ENCODE measurements at places on chromosomes 6 and 20.

- no peak for DNase-seq
Measured at GRCh38 chr6:138691595-138692057, 81.9 kb upstream of the CCDC28A start.

DNA sequence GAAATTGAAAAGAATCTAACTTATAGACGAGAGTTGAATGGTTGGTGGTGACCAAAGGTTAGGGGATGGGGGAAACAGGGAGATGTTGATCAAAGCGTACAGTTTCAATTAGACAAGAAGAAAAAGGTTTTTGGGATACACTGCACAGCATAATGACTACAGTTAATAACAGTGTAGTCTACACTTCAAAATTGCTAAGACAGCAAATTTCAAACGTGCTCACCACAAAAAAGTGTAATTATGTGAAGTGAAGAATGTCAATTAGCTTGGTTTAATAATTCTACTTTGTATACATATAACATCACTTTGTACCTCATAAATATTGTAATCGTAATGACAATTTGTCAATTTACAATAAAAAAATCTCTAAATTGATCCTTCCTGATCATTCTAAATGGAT is 267.5 kb downstream of the RNGTT start:
- no peak for DNase-seq

DNA sequence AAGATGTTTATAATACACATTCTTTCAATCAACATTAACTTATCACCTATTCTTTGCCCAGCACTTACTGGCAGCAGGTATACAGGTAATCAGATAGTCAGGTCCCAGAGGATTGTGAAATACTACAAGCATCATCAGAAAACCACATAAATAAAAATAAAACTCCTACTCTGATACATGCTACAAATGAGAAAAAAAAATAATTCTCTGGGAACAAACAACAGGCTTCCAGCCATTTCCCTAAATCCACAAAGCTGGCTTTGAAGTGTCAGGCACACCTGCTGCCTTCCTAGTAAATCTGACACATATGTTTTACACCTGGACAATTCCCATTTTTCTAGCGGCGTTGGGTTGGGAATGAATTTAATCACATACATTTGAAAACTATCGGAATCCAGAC is 384.5 kb upstream of the CDH4 start:
- DNase-seq = no peak

DNA sequence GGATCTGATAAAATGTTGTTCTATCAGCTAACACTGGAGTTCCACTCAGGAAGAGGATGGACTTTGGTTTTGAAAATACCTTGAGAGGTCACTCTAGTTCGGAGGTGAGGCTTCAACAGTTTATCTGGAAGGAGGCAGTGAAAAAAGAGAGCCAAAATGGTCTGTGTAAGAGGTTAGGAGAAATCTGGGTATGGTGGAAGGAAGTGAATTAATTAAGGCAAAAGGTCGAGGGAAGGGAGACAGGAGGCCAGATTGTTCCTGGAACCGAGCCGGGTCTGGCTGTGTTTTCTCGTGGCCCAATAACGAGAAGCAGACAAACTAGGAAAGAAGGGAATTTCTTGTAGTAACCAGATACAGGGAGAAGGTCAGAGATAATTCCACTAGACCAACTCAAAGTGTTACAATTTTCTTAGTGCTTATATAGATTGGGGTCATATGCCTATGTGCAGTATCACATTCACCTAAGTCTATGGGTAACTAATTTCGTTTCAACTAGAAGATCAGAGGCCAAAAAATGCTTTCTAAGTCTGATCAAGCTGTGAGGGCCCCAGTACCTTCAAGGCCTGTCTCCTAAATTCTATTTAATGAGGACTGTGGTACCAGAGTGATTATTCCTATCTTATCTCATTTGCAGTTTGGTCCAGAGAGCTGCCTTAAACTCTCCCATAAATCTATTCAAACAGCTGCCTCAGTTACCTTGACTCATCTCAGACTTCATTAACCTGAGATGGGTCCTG is 96.0 kb upstream of the SNX9 start:
- no peak for DNase-seq

- no peak for DNase-seq
Measured at GRCh38 chr6:163327921-163328320, 86.6 kb upstream of the QKI start.

DNA sequence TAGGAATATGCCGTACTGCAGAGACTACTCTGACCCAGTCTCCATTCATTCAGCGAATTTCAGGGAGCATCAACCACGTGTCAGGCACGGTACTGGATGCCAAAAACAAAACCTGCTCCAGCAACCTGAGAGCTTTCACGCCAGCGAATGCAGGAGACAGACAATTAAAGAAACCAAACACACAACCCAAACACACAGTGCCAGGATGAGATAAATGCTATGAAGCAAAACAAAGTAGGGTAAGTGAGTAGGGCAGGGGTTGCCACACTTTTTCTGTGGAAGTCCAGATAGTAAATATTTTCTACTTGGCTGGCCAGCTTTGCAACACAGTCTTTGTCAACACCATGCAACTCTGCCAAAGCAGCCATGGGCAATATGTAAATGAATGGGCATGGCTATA is 10.0 kb downstream of the MOCS1 start:
- DNase-seq = no peak

- DNase-seq = no peak
Measured at GRCh38 chr6:127812985-127813698, 87.7 kb downstream of the THEMIS start.

GRCh38 chr6:41451039-41451438 is 95.1 kb upstream of the FOXP4 start:
- DNase-seq = no peak

- no peak for DNase-seq
Measured at GRCh38 chr6:71106276-71106675, 149.4 kb upstream of the B3GAT2 start.

DNA sequence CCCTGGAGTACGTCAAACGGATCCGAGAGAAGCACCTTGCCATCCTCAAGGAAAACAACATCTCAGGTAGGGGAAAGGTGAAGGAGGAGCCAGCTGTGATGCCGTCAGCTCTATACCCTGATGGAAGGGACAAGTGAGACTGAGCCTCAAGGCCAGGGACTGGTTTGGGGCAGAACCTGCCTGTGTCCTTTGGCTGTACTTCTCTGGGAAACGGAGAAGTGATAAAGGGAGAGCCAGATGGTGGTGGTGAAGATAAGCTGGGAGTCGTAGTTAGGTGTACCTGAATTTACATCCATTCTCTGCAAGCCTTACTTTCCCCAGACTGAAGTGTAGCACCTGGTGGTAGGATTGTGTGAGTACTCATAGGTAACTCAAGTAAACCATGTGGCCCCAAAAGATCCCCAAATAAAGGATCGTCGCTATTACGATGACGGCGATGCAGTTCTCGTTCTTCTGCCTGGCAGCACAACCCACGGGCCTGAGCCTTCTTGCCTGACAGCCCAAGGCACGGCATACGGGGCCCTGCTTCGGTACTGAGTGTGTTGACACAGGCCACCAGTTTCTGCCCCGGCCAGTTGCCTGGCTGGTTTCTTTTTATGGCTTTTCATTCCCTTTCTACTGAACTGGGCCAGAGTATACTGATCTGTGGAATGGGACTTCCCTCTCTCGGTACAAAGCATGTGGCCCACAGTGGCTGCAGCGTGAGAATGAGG is 10.6 kb downstream of the PCIF1 start:
- DNase-seq = no peak

GRCh38 chr6:45148711-45149341 is 179.3 kb upstream of the RUNX2 start:
- no peak for DNase-seq

DNA sequence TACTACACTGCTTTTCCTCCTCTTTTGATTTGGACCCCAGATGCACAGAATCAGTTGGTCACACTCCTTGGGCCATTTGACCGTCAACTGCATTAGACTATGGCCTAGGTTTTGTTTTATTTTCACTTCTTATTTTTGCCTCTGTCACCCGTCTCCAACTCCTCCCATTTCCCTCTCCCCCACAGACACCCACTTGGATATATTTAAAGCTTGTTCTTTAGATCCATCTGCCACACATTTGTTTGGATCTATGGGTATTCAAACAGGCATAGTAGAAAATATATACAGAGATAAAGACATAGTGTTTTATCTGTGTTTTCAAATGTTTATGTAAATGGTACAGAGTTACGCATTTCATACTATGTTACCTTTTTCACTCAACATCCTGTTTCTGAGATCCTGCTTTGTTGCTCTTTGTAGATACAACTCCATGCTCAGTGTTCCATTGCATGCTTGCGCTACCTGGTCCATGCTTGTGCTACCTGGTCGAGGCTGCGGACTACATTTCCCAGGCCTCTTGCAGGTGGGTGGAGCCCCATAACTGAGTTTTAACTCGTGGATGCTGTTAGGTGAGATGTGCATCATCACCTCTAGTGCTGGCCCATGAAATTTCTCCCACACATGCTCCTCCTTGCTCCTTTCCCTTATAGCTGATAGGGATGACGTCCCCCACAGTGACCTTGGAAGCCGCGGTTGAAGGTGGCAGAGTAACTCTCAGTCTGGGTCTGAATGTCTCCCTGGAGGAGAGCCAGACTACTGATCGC is 11.5 kb upstream of the PREX1 start:
- no peak for DNase-seq

- no peak for DNase-seq
Measured at GRCh38 chr6:15207923-15208322, 37.9 kb upstream of the JARID2 start.

- no peak for DNase-seq
Measured at GRCh38 chr6:154356113-154356512, 490 bp downstream of the IPCEF1 start.

GRCh38 chr6:26086211-26086610 is 1.0 kb upstream of the HFE start:
- DNase-seq = no peak

GRCh38 chr6:85865420-85866369 is 223.0 kb upstream of the SYNCRIP start:
- DNase-seq = no peak

GRCh38 chr20:61800359-61801064 is 265.2 kb downstream of the TAF4 start:
- DNase-seq = no peak

DNA sequence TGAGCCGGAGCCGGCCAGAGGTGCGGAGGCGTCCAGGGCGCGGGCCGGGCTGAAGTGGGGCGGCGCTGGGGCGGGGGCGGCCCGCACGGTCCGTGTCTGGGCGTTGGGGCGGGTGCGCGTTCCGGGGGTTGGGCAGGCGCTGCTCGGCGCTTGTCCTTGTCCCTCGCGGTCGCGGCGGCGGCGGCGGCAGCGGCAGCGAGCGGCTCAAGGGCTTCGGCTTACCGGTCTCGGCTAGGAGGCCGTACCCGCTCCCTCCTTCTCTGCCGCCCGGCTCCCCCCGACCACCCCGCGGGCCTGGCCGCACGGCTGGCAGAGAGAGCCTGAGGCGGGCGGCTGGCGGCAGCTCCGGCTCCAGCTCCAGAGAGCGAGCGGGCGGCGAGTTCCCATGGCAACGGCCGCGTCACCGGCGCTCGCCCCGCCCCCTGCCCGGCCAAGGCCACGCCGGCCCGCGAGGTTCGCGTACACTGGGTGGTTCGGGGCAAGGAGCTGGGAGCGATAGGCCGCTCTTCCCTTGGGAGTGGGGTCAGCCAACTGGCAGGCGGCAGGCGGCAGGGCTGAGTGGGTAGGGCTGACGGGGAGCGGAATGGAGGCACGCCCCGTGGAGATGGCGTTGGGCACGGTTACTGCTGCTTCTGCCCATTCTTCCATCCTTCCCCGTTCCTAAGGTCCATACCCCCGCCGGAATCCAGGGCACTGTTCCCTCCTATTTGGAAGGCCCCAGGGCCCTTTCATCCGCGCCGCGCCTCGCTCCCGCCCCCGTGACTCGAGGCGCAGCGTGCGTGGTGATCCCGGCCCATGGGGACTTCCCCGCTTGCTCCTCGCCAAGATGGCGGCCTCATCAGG is at the start of gene LRRC73:
TSS of gene LRRC73 (minus strand) at position 363 of the 843 bp plus-strand sequence. CDS start 561 bp downstream, outside the sequence.
- peak; percentile 48 for DNase-seq

Measured in GM18507 (cell line).